Uterus (tissue), 4 donors: ENCODE measurements at places on chromosomes 1 and 21. TPM values are rescaled to one million over a fixed set of nuclear protein-coding genes. Genes with fewer than 3 reads are reported as not detected.

Gene FCRL5
- total RNA-seq: 1.3 TPM

Gene GSTM2
- 32.1 TPM for total RNA-seq

Gene COL9A2
- total RNA-seq: 2.0 TPM

Gene CR1L
- total RNA-seq: 0.14 TPM

GRCh38 chr21:42621166-42621818 lies 32.1 kb upstream of the PDE9A start:
- H3K27ac ChIP-seq: peak overlapping the region; percentile 11
- no peaks in the 10 kb centered on the region for H3K36me3 ChIP-seq
- no peaks in the 10 kb centered on the region for H3K27me3 ChIP-seq
- H3K4me3 ChIP-seq: no peak overlapping the region

GRCh38 chr1:90340606-90341005 lies 345.7 kb downstream of the ZNF326 start:
- no peaks in the 10 kb centered on the region for H3K4me1 ChIP-seq
- H3K36me3 ChIP-seq: no peaks in the 10 kb centered on the region
- H3K27me3 ChIP-seq: no peaks in the 10 kb centered on the region
- DNase-seq: no peak
- no peak overlapping the region for H3K27ac ChIP-seq

DNA sequence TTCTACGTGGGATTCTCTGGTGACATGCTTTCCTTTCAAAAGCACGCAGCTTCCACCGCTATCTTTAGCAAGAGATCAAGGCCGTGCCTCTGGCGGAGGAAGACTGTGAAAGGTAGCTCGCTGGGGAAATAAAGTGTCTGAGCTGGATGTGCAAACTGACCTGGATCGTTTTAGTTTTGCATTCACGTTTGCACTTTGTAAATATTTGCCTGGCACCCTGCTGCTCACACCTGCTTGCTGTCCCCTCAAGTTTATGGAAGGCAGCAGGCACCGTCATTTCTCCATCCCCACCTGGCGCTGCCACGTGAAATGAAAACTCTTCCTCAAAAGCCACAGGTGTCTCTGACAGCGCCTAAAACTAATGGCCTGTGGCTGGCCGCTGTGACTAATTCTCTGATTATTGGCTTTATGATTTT lies 44.0 kb upstream of the TARDBP start:
- H3K4me3 ChIP-seq: no peak overlapping the region
- no peak overlapping the region for H3K27ac ChIP-seq
- no peaks in the 10 kb centered on the region for H3K36me3 ChIP-seq
- DNase-seq: no peak
- H3K4me1 ChIP-seq: no peaks in the 10 kb centered on the region
